ENCODE measurements at places on chromosomes 16 and 17. TPM values are rescaled to one million over a fixed set of nuclear protein-coding genes. Genes with fewer than 3 reads are reported as not detected.

GRCh38 chr17:20307326-20307910 is 159.9 kb downstream of the LGALS9B start:
- no peak for DNase-seq

- DNase-seq: no peak
These were observed 550.0 kb downstream of the CDH13 start for GRCh38 chr16:83176802-83177201.

DNA sequence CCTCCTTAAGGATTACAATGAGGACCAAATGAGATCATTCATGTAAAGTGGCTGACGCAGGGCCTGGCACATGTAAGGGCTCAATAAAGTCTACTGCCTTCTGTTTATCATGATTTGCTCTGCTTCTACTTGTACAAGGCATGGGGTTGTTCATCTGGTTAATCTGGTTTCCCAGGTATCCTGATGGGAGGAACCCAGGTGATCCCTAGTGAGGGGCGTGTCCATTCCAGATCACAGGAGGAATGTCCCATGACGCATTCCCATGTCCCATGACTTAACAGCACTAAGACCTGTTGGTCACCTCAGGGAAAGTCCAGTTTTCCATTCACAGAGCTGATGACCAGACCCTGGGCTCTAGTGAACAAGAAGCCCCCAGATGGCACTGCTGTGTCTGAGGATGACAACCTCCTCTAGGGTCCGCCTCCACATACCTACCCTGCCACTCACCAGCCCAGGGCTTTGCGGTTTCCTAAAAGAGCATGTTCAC is 11.5 kb upstream of the TPPP3 start:
- no peak for DNase-seq

DNA sequence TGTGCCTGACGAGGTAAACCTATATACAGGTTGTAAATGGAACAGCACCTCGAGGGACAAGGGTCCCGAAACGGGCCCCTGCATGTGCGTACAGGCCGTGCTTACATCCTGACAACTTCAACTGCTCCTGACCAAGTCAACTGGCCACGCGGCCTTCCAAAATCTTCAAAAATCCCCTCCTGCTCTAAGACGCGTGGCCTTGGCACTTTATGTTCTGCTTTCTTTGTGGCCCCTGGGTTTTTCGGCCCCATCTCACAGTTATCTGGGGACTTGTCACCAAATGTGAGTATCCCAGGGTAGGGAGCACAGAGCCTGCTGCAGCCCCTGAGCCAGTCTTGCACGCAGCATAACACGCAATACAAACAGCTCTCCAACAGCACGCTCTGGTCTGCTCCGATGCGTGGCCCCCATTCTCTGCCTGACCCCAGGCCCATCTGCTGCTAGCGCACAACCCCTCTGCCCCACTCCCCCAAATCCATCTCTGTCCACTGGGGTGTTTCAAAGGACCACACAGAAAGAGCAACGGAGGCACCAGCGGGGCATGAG is 659 bp downstream of the RPH3AL start:
- DNase-seq: no peak

DNA sequence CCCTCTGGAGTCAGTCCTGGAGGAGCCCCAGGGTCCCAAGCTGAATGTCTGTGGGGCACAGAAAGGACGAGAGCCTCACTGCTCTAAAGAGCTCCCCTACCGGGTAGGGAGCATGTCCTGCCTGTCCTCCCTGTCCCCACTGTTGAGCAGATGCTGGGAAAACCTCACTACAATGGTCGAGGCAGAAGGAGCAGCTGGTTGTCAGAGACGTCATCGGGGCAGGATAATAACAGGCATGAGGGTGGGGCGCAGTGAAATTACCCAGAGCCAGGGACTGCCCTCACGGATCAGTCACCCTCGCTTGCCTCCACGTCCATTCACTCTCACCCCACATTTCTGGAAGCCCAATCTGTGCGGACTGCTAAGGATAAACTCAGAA is 538 bp downstream of the TM4SF5 start:
- no peak for DNase-seq

GRCh38 chr16:67120025-67120424 is 10.3 kb downstream of the PHAF1 start:
- DNase-seq: no peak

DNA sequence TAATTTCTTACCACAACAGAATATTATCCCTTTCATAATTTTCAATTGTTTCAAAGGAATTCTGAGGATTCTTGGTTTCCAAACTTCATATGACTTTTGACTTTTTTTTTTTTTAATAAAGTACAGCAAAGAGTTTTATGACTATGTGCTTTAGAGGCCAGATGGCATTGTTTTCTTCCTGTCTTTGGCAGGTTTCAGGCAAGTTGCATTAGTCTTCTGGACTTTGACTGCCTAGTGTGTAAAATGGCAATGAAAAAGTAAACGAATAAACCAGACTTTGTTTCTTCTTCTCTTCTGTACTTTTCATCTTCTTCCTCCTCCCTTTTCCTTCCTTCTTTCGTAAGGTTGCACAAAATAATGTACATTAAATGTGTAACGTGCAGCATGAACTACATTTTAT is 172.6 kb upstream of the RBFOX1 start:
- no peak for DNase-seq

GRCh38 chr17:37815536-37815935 is 70.7 kb upstream of the HNF1B start:
- no peak for DNase-seq

The NPIPA2 gene
- total RNA-seq: not detected

All from gastrocnemius medialis (tissue), 4 donors.